ENCODE measurements at places on chromosomes 2 and 18.
A peak's percentile ranks its signal among the peaks of the same experiment; 100 is the strongest.

DNA sequence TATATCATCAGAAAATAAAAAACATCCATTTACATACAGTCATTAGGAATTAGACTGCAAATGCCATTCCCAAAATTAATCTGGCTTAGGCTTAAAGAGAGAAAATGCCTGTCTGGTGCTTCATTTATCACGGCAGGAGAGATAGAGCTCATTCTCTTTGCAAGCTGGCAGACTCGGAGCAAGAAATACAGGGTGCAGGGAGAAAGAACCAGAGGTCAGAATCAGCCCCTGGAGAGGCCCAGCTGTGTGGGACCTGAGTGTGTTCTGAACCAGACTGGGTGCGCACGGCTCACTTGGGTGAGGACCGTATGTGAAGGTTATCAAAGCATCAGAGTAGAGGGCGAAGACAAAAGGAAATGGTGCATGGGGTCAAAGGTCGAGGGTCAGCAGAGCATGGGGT, 227.8 kb downstream of the ACKR3 start:
- no peak for DNase-seq

DNA sequence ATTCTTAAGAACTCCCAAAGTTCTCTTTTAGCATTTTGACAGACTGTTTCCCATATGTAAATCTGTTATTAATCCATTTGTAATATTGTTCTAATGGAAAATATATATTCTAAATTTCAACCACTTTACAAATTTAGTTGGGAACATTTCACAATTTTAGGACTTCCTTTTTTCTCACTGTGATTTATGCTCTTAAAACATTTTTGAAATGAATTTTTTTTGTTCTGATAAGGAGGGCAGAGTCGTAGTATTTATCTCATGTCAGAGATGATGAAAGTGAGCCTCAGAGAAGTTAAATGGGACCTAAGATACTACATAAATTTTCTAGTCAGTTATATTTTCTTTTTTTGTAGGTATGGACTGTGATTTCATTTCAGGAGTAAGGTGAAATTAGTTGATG, 26.6 kb downstream of the RASGRP3 start:
- DNase-seq: no peak

GRCh38 chr2:175156534-175156933, 11.5 kb downstream of the ATF2 start:
- peak; percentile 26 for DNase-seq

- DNase-seq: peak; percentile 76
These were observed 1.1 kb downstream of the UXS1 start for GRCh38 chr2:106192752-106193689.

GRCh38 chr18:2354292-2354691, 217.0 kb downstream of the METTL4 start:
- DNase-seq: no peak

- DNase-seq: no peak
These were observed 286.1 kb upstream of the SIX3 start for GRCh38 chr2:44655401-44655864.

GRCh38 chr2:101500180-101500579, 25.3 kb upstream of the RFX8 start:
- peak; percentile 75 for DNase-seq

DNA sequence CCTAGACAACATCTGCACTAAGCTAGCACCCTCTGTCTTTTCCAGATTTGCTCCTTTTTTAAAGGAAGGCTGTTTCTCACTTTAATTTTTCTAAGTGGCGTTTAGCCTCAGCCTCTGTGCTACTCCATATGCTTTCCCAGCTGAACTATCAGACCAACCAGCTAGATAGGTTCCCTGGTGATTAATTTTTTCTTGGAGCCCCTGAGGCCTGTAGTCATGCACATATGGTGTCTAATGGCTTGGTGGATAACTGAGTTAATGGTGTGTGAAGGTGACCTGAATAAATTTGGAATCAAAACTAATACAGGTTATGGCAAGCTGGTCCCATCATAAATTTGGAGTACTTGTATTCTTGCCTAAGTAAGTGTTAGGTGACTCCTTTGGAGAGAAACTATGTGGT, 135.5 kb downstream of the MGAT5 start:
- DNase-seq: no peak

GRCh38 chr2:96345438-96345837, 9.9 kb downstream of the NCAPH start:
- no peak for DNase-seq

- no peak for DNase-seq
These were observed 75.4 kb upstream of the NFATC1 start for GRCh38 chr18:79320216-79320850.

DNA sequence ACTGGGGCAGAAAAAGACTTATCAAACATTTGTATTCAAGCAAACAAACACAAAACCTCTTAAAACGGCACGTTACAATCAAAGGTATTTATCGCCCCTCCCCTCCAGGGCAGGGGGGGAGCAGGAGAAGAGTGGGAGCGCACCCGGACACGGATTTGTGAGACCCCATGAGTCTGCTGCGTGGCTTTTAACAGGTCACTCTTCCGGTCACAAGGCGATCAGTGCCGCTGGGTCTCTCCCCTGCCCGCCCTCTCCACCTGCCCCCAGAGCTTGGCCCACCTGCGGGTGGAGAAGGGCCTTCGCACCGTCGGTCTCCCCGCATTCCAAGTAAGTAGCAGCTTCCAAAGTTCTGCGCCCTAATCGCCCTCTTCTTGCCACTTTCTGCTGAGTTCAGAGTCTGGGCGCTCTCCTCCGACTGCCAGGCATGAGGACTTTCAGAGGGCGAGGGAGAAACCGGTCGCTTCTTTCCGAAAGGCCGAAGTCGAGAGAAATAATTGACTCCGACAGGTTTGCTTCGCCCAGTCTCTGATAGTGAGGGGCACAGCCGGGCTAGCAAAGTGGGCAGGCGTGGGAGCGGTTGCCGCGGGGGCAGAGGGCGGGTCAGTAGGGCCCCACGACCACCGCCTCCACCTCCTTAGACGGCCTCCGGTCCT, 800 bp downstream of the RPRM start:
- DNase-seq: no peak

- DNase-seq: peak; percentile 55
These were observed 85.6 kb upstream of the TAF1B start for GRCh38 chr2:9757501-9758264.

DNA sequence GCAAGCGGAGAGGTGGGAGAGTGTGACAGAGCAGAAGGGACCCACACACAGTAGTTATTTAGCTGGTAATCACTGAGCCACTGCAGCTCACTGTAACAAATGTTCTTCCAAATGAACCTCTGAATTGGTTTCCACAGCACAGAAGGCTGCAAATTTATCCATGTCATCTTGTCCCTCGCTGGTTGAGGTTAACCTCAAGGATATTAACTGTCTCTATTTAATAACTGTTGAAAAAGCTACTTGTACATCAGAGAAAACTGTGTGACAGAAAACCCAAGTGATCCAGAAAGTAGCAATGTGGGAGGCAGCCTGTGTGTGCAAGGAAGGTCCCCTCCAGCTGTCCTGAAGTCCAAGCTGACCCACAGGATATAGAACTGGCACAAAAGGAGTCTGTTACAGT, 153.6 kb downstream of the DSEL start:
- no peak for DNase-seq

- peak; percentile 32 for DNase-seq
These were observed 272.9 kb upstream of the NRP2 start for GRCh38 chr2:205409411-205409810.

DNA sequence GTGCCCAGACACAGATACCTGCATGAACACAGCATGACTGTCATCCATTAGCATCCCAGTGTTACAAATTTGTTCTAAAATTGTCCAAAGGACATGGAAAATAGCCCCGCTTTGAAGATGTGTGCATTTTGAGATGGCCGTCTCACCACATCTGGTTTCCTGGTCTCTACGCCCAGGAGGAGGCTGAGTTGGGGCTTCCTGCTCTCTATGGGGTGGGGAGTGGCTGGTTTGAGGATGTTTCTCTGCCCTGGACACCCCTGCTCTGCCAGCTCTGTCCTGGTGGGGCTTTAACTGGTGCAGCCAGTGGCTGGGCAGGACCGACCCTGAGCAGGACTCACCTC, 74.6 kb upstream of the SMAD7 start:
- DNase-seq: no peak

- DNase-seq: no peak
These were observed 350.1 kb downstream of the CBLN2 start for GRCh38 chr18:72194072-72194471.

GRCh38 chr2:7108792-7109532, 191.8 kb downstream of the RNF144A start:
- no peak for DNase-seq

- DNase-seq: peak; percentile 79
These were observed 272.6 kb upstream of the UBE2E3 start for GRCh38 chr2:180707884-180708205.

GRCh38 chr2:54659527-54659926, 63.9 kb upstream of the EML6 start:
- DNase-seq: no peak

DNA sequence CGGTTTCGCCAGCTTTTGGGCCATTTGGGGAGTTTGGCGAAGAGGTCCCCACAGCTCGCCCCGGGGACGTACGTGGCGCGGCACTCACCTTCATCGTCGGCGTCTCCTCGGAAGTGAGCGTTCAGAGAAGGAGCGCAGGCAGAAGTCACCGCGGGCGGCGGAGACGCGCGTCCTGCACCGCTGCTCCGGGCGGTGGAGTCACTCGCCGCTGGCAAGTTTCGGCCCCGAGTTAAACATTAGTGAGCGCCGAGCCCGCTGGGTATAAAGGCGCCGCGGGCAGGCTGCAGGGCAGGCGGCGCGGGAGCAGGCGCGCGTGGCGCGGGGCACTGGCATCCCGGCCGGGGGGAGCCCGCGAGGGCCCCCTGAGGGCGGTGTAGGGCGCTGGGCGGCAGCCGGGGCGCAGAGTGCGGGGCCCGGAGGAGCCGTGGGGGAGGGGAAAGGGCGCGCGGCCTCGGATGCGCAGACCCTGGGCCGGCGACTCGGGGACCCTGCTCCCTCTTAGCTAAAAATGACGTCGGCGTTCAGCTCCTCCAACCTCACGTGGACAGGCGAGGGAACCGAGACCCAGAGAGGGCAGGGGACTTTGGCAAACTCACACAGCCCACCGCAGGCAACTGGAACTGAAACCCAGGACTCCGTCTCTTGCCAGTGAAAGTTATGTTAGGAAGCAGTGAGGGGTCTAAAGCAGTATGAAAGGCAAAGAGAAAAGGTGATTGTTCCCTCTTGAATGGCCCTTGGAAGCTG, at the start of gene DPP4:
TSS of gene DPP4 (minus strand) at position 328 of the 744 bp plus-strand sequence. CDS start at position 94, 234 bp downstream.
- no peak for DNase-seq

DNA sequence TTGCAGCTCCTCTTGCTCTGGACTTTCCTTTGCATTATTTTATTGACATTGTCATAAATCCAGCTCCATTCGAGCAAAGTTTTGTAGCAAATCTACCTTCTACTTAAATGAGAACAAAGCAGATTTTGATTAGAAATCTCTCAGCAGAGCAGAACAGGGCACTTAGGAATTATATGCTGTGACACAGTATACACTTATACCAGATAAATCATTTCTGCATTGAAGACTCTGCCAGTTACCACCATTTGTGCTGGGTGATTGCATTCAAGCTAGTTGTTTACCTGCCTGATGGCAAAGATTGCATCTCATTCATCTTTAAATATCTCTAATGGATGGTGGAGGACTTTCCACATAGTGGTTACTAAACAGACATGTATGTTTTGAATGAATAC, 441.7 kb upstream of the HNMT start:
- no peak for DNase-seq

DNA sequence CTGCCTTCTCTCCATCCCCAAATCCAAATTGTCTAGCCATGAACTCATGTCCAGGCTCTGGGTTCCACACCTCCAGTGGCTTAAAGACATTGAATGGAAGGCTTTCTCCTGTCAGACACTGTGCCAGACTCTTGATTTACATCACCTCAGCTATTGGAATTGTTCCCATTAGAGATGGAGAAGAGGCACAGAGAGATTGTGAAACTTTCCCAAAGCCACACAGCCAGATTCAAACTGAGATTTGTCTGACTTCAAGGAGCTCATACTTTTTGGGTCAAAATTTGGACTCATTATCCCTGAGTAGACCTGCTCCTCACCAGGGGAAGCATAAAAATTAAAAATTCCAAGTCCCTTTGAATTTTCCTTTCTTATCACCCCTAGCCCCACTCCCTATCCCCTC, 18.9 kb upstream of the MYO3B start:
- no peak for DNase-seq

DNA sequence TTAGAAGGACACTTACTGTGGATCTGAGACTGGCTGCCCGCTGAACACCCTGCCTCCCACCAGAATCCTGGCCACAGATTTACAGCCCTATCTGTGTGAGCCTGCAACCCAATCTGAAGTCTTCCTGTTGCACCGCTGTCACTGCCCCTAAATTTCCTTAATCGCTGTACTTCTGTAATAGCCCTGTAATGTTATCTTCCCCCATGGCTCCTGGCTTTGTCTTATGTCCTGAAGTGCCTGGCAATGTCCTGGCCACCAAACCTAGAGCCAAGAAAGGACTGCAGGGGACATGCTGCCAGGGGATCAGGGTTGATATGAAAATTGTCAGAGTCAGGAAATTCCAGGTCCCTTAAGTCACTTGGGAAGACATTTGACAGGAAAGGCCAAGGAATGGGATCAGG, 52.7 kb downstream of the FHOD3 start:
- no peak for DNase-seq

DNA sequence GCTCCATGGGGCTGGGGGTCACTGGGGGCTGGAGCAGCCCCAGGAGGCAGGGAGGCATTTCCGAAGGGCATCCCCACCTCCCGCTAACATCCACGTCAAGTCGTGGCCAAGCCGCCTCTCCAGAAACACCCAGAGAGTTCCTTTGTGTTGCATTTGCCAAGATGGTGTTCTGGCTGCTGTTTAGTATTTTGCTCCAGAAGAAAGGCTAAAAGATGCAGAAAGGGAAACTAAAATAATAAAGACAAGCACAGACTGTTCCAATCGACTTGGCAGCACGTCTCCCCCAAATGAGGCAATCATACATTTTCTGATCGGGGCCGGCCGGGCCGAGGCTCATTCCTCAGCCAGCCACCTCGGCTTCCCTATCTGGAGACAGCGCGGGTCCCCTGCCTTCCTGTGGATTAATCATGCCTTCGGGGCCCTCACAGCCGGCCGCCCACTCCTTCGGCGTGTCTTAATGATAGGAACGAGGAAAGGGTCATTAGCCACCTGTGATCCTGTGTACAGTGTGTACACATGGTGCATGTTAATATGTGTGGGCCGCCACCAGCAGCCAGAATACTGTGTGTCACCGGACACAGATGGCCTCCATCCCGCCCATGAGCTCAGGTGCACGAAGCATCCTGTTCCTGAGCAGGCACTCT, 169.2 kb downstream of the KLHL29 start:
- no peak for DNase-seq

- DNase-seq: no peak
These were observed 4.1 kb downstream of the ITGA6 start for GRCh38 chr2:172431463-172431862.
